Stimulated activated CD8-positive, alpha-beta memory T cell treated with anti-CD3 and anti-CD28 coated beads, Interleukin-4, amount 100 ng/mL, for 1 hour (primary cell): ENCODE measurements at places on chromosomes 7 and 10.

GRCh38 chr10:3761904-3762303 is 23.1 kb downstream of the KLF6 start:
- no peak for DNase-seq

DNA sequence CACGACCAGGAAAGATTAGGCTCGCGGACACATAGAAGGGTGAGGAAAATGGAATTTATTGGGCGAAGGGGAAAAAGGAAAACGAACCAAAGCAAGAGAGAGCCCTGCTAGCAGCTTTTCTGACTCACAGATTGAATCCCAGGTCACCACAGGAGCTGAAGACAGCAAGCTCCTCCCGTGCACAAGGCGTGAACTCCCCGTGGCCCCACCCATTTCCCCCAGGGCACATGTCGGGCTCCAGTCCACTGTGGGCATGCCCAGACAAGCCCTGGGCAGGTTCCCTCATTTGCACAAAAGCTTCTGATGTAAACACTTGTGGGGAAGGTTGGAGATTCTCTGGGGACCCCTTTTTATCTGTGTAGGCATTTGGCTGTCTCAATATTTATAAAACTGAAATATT is 582.4 kb downstream of the SUGCT start:
- DNase-seq = no peak

DNA sequence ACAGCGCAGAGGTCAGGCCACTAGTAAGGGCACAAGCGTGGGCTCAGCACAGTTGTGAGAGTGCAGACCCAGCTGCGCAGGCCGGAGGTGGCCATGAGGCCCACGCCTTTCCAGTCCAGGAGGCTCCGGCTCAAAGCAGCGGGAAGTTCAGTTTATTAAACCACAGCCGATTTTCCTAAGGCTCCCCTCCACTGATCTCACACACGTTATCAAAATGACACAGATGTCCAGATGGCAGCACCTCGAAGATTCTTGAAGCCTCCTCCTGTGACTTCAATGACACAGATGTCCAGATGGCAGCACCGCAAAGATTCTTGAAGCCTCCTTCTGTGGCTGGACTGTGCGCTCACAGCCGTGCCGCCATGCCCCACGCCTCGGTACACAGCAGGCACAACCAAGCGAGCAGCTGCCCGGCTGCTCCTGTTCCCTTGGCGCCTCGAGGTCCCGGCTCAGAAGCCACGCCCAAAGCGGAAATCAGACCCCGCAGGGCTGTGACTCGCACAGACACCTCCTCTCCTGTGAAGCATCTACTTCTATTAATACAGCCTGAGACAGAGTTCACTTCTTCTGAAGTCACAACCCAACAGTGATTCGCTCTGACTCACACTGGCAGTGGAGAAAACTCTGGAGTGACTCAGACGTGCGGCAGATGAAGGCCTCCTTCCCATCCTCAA is 122.7 kb downstream of the MAD1L1 start:
- DNase-seq = no peak

DNA sequence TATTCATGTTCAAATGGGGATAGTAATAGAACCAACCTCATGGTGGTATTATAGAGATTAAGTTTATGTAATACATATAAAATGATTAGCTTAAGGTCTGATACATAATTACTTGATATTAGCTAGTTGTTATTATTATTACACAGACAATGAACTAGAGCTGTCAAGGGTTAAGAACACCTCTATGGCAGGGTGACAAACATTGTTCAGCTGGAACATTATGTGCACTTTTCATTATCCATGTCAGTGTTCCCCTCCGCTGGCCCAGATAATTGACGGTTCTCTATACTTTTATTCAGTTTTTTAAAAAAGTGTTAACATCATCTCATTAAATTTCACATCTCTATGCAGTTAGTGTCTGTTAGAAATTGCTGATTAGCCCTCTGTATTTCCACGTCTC is 142.1 kb downstream of the CDK14 start:
- DNase-seq = no peak

- DNase-seq = no peak
Measured at GRCh38 chr7:80082213-80082612, 52.4 kb upstream of the GNAI1 start.

DNA sequence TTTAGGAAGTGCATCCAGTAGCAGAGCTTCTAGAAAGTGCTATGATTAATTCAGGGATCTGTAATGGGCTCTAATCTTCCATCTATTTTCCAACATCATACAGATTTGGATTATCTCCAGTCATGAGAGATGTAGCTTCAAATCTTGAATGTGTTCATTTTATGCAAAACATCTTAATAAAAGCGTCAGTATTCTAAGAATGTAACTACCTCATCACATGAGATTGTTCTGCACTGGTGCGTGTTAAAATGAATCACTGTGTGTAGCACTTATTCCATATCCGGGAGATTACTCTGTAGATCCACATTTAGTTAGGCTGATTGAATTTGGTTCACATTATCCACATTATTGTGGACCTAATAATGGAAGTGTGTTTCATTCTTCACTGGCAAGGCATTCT is 344.9 kb upstream of the CHRM2 start:
- no peak for DNase-seq

DNA sequence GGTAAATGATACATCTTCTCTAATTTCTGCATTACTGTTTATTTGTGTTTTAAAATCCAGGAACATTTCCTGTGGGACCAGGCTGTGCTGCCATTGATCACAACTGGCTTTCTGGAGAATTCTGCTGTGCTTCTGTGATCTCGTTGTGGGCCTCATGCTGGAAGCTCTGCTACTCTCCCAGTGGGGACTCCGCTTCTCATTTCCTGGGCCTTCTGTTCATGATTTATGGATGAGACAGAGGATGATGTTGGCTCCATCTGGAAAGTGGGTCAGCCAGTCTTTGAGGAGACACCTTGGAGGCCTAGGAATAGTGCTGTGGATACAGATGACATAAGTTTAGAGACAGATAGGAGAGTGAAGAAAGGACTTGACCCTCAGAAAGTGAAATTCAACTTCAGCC is 15.2 kb upstream of the GPR158 start:
- no peak for DNase-seq

GRCh38 chr7:31337002-31337565 is 3.4 kb downstream of the NEUROD6 start:
- no peak for DNase-seq

GRCh38 chr7:141544831-141545230 is 6.4 kb upstream of the AGK start:
- no peak for DNase-seq

GRCh38 chr7:698515-699475 is 27.7 kb upstream of the DNAAF5 start:
- no peak for DNase-seq

GRCh38 chr10:11180228-11180627 is 162.6 kb downstream of the CELF2 start:
- DNase-seq = no peak

DNA sequence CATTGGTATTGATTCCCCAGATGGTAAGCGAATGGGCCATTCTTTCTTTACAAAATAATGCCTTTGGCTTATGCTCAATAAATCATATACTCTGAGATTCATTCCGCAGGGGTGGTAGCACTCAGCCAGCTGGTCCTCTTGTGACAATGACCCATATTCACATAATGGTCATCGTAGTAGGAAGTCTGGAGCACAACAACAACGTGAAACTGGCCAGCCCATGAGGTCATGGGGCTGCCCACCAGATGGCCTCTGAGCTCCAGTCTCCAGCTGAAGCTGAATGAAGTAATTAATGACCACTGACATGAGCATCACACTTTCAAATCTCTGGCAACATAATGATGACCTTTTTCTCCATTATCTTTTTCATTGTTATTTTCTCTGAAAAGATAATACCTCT is 42.3 kb upstream of the SORCS1 start:
- no peak for DNase-seq

DNA sequence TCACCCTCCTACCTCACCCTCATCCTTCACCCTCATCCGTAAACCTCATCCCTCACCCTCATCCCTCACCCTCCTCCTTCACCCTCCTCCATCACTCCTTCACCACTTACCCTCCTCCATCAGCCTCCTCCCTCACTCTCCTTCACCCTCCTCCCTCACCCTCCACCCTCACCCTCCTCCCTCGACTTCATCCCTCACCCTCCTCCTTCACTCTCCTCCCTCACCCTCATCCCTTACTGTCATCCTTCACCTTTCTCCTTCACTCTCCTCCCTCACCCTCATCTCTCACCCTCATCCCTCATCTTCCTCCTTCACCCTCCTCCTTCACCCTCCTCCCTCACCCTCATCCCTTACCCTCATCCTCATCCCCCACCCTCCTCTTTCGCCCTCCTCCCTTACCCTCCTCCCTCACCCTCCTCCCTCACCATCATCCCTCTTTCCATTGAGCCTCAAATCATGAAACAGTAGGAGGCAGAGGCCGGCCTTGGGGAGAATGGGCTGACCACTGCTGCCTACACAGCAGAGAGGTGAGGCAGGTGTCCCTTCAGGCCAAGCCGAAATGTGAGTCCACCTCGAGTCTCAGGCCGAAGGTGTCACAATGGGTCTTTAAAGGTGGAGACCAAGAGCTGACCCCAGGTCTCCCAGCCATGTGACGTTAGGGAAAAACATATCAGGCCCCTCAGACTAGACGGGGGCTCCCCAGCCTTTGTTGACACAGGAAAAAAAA is 53.0 kb downstream of the PDGFA start:
- no peak for DNase-seq

DNA sequence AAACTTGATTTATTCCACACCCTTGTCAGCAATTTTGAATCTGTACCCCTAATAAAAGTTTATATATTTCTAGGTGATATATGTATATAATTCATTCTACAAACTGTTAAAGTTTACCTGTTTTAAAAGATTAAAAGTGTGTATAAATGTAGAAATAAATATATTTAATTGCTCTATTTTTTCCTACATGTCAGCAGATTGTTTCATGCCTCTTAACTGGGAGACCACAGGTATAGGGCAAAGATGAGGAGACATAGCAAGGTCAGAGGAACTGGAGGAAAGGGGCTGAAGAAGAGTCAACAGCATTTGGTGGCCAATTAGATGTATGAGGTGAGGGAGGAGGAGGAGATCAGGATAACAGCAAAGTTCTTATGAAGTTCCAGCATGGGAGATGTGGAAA is 109.8 kb downstream of the GLCCI1 start:
- no peak for DNase-seq

GRCh38 chr7:102845346-102845745 is 67.5 kb upstream of the LRRC17 start:
- no peak for DNase-seq

DNA sequence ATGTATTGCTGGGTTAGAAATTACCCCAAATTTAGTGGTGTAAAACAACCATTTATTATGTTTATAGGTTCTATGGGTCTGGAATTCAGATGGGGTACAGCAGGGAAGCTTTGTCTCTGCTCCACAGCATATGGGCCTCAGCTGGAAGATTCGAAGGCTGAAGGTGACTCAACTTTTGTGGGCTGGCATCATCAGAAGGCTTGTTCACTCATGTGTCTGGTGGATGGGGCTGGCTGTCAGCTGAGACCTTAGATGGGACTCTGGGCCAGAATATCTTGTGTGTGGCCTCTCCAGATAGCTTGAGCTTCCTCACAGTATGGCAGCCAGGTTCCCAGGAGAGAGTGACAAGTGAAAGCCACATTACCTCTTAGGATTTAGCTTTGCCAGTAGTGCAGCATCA is 45.9 kb downstream of the ZNF503 start:
- no peak for DNase-seq

- no peak for DNase-seq
Measured at GRCh38 chr7:55073976-55074528, 55.2 kb downstream of the EGFR start.

DNA sequence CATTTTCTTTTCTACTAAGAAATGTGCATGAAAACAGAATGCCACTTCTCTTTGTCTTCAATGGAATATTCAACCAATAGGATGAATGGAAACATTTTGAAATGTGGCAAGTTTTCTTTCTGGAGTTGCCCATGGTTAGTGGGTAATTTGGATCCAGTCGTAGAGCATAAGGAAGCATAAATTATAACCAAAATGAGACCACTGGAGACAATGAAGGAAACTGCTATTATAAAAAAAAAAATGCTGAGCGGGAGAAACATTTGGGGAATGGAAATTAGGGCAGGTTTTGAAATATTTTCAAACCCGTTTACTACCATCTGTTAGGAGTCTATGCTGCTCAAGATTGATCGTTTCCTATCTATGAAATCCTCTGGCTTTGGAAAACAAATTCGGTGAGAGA is 182.9 kb upstream of the PRKCQ start:
- DNase-seq = no peak

- no peak for DNase-seq
Measured at GRCh38 chr7:128792471-128793180, 858 bp downstream of the CCDC136 start.

DNA sequence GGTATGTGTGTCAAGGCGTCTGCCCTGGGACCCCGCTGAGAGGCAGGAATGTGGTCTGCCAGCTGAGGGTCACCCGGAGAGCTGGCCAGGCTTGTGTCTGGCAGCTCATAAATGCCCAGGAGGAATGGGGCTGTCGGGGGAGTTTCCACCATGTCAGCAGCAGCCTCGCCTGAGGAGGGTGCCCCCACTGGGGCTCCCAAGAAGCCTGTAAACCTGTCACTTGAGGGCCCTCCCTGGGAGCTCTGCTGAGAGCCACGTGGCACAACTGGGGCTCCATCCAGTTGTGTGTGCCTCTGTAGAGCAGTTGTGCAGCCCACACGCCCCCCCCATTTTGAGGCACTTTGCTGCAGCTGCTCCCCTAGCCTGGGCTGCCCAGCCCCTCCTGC is 70.6 kb downstream of the NEURL1 start:
- no peak for DNase-seq

DNA sequence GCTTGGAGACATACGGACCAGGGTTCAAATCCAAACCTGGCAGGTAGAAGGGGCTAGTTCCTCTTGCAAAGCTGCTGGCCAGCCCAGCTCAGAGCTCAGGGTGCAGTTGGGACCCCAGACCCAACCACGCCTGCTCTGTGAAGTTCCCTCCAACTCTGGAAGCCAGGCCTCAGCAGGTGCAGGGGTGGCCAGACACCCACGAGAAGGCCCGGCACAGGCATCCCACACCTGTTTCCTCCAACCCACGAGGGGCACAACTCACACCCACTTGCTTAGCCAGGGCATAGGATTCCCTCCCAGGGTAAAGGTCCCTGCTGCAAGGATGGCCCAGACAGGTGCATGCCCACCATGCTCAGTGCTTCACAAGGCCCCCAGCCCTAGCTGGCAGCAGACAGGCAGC is 262.4 kb downstream of the GRID1 start:
- no peak for DNase-seq
